PC-9 (cell line): ENCODE measurements at places on chromosomes 11 and 22. TPM values are rescaled to one million over a fixed set of nuclear protein-coding genes. Genes with fewer than 3 reads are reported as not detected.
A peak's percentile ranks its signal among the peaks of the same experiment; 100 is the strongest.

GRCh38 chr22:25139062-25139461 is 60.6 kb upstream of the CRYBB3 start:
- no peak for DNase-seq

DNA sequence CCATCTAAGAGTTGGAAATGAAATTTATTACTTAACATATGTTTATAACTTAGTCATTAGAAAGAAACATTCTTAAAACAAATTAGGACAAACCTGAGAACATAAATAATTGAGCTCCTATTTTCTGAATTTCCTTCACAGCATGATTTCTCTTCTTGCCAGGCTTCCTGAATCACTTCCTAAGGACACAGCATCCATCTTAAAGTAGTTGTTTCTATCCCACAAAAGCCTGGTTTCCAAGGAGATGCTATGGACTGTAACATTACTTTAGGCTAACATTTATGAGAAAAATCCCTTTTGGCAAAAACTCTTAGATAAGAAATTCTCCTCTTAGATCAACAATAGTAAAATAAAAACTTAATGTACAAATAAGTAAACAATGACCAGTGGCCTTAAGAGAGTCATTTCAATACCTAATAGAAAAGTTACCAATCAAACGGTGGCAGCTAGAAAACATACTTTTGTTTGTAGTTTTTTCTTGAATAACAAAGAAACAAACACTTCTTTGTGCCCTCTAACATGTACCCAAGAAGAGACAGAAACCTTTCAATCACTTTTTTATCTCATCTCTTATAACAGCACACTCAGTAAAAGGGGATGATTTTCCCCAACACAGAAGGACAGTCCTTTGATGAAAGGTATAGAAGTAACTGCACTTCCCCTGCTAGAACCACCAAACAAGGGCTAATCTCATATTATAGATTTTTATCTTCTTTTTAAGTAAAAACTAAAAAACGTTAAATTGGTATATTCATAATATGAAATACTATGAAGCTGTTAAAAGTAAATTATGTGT is 74.5 kb downstream of the TTC28 start:
- DNase-seq, result no peak

GRCh38 chr22:19970479-19971275 is 29.1 kb upstream of the TXNRD2 start:
- DNase-seq, result peak; percentile 63

GRCh38 chr11:10413268-10413667 is 41.8 kb upstream of the AMPD3 start:
- no peak for DNase-seq

DNA sequence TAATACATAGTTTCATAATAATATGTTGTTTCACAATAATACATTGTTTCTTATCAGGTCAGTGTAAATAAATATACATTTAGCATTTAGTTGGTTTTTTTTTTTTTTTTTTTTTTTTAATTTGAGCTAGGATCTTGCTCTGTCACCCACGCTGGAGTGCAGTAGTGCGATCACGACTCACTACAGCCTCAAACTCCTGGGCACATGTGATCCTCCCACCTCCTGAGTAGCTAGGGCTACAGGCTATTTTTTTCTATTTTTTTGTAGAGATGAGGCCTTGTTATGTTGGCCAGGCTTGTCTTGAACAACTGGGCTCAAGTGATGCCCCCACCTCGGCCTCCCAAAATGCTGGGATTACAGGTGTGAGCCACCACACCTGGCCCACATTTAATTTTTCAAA is 43.5 kb downstream of the MIAT start:
- no peak for DNase-seq

GRCh38 chr11:71425409-71425808 is 22.8 kb downstream of the DHCR7 start:
- DNase-seq, result no peak

DNA sequence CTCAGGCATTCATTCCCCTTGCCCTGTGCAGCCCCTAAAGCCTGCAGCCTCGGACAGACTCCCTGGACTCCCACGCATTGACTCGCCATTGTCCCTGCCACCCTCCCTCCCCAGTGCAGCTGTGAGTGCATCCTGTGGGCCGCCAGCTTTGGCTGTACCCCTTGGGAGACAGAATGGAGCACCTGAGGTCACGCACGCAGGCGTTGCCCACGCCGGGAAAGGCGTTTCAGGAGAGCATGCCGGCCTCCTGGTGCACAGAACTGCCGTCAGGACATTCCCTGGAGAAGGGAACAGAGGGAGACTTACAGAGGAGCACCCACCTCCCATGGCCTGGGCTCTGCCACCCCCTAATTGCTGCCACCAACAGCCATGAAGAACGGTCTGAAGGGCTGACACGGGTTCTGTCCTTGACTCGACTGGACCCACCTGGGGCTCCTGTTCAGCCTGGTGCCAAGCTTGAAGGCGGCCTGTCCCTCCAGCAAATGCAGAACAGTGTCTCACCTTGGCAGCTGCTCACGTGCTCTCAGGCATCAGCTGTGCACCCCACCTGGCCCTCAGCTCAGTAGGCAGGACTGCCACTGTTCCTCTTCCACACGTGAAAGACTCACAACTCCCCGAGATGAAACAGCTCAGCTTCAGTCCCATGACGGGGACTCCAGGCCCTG is 503.8 kb downstream of the BRD1 start:
- no peak for DNase-seq

DNA sequence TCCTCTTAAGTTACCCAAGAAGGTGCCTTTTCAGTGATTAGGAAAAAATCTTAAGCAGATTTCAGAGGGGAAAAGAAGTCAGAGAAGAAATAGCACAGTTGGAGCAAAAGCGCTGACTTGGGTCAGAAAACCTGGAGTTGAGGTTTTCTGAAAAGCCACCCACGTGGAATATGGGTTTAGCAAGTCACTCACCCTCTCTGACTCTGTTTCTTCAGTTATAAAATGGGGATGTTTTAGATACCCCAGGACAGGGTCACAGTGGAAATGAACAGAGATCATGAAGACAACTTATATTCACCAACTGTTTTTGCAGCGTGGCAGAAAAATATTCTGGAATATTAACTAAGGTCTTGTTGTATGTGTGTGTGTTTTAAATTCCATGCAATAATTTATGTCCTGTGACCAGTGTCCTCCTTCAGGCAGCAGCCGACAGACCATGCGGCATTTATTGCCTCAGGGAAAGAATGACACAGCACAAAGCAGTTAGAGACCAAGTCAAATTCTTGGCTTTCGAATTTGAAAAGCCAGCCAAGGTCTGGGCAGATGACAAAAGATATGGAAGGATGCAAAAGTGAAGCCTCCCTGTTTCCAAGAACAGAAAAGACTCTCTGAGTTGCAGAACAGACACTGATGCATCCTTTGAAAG is 119.9 kb downstream of the MIAT start:
- DNase-seq, result no peak

DNA sequence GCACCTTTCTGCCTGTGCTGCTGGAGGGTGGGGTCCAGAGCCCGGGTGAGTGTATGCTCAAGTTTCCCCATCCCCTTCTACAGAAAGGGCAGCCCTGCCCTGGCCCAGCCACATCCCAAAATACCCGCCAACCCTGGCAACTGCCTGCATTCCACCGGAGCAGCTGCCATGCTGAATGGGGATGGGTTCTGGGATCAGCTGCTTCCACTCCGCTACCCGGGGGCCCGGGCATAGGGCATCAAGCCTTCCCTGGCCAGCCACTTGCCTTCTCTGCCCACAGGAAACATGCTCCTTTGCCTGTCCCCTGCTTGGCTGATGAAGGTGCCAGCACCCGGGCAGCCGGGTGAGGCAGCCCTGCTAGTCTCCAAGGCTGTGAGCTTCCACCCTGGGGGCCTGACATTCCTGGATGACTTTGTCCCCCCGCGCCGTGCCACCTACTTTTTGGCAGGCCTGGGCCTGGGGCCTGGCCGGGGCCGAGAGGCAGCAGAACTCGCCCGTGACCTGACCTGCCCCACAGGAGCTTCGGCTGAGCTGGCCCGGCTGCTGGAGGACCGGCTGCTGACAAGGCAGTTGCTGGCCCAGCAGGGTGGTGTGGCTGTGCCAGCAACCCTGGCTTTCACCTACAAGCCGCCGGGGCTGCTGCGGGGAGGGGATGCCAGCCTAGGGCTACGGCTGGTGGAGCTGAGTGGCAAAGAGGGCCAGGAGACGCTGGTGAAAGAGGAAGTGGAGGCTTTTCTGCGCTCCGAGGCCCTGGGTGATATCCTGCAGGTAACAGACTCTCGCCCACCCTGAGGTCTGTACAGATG is 3.2 kb downstream of the CARNS1 start:
- no peak for DNase-seq

GRCh38 chr11:115126515-115127208 is 377.6 kb downstream of the CADM1 start:
- no peak for DNase-seq

GRCh38 chr11:16840951-16841350 is 102.5 kb downstream of the C11orf58 start:
- DNase-seq, result no peak

DNA sequence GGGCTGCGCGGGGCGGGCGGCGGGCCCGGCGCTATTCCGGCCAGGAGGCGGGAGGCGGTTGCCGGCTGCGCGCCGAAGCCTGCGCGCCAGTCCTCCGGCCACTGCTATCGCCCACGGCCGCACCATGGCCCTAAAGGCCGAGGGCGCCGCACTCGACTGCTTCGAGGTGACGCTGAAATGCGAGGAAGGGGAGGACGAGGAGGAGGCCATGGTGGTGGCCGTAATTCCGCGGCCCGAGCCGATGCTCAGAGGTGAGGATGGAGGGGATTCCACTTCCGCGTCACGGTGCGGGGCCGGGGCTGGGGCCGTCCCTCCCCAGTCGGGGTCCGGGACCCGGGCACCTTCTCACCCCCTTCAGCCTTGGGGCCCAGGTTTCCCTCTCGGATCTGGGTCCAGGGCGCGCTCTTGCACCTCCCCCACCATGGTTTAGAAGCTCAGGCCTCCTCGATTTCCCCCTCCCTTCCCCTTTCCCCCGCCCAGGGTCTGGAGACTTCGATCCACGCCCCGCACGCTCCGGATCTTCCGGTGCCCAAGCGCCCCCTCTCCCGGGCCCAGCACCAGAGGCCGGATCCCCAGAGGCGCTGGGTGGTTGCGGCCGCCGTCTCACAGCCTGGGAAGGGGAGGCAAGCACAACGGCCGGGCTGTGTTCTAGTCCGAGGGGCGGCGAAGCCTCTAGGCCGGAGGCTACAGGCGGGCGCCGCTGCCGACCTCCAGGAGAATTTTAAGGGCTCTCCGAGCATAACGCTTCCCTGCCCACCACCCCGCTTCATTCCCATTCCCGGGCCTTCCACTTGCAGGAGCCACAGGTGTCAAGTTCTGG is 517 bp downstream of the SPINDOC start:
- peak; percentile 50 for DNase-seq

- no peak for DNase-seq
These were observed 26.0 kb downstream of the LRRC32 start for GRCh38 chr11:76644591-76644990.

GRCh38 chr11:133906241-133906640 is 50.5 kb downstream of the IGSF9B start:
- no peak for DNase-seq

GRCh38 chr11:58688789-58689503 is 42.8 kb downstream of the GLYAT start:
- peak; percentile 86 for DNase-seq

- DNase-seq, result no peak
These were observed 12.7 kb downstream of the TRMU start for GRCh38 chr22:46348099-46348695.

DNA sequence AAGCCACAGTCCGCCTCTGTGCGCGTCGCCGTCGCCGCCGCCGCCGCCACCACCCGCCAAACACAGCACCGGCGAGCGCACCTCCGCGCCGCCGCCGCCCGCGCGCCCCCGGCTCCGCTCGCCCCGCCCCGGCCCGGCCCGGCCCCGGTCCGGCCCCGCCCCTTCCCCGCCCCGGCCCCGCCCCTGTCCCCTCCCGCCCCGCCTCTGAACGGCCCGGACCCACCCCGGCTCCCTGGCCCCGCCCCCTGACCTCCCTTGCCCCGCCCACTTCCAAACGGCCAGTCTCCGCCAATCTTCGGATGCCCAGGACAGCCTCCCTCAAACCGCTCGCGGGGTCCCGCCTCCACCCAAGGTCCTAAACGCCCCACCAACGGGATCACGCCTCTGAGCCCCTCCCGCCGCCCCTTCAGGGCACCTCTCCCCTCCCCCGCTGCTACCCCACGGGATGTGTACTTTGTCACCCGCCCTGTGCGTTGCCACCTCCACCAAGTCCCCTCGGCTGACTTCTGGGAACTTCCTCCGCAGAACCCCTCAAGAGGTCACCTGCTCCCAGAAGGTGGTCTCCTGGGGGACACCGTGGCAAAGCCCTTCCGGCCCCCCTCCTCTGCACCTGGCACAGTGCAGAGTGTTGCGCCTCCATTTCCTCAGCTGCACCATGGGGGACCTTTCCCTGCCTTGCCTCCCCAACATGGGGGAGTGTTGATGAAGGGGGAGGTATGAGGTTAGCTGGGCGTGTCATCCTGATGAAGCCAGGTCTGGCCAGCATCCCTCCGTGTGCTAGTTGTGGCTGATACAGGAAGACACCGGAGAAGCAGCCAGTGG is at the start of gene KIAA0930:
Gene KIAA0930, minus strand, starts transcription at position 85 of the 822 bp plus-strand sequence. CDS start 191 bp downstream, outside the sequence.
- peak; percentile 39 for DNase-seq

- DNase-seq, result no peak
These were observed 27.8 kb downstream of the CD82 start for GRCh38 chr11:44593251-44593650.

GRCh38 chr11:96827164-96827563 is 437.4 kb downstream of the JRKL start:
- no peak for DNase-seq

DNA sequence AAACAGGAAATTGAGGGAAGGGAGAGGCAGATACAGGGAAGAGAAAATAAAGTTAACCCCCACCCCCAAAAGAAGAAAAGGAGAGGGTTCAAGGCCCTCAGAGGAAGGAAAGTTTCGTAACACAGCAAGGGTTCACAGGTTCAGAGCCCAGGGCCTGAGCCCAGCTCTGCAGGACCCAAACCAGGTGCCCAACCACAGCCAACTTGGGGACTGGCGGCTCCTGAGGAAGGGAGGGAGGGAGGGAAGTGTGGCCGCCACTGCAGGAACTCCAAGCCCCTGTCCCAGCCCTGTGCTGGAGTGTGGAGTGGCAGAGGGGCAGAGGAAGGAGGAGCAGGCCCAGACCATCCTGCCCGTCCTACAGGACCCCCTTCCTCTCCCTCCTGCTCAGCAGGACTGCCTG is 59.2 kb downstream of the ELFN2 start:
- no peak for DNase-seq

Gene OR8B8
- not detected in 2 replicates for total RNA-seq

Gene TUB
- not detected in 2 replicates for total RNA-seq

Gene HTR3A
- total RNA-seq, result not detected in 2 replicates

Gene GTSE1
- total RNA-seq, result 51.5 and 64.6 TPM in 2 replicates

Gene SLC22A6
- not detected in 2 replicates for total RNA-seq

Gene JAML
- not detected in 2 replicates for total RNA-seq

Gene APLNR
- not detected in 2 replicates for total RNA-seq

Gene HIPK3
- total RNA-seq, result 62.1 and 64.8 TPM in 2 replicates
